ENCODE measurements at places on chromosomes 5 and 9. TPM values are rescaled to one million over a fixed set of nuclear protein-coding genes. Genes with fewer than 3 reads are reported as not detected.

Gene PCDHGA3
- total RNA-seq, result not detected

Gene GRXCR2
- not detected for total RNA-seq

Gene GFI1B
- total RNA-seq, result not detected

Gene LHFPL2
- 39.0 TPM for total RNA-seq

Gene ARHGEF39
- total RNA-seq, result 17.0 TPM

Gene SELENOP
- total RNA-seq, result not detected

Data from A549 treated with RU486 at 1 μM for 4 hours (cell line).